WERI-Rb-1 (cell line): ENCODE measurements at places on chromosomes 3 and 15.

GRCh38 chr3:33962396-33962795, 164.0 kb downstream of the PDCD6IP start:
- no peak for DNase-seq

DNA sequence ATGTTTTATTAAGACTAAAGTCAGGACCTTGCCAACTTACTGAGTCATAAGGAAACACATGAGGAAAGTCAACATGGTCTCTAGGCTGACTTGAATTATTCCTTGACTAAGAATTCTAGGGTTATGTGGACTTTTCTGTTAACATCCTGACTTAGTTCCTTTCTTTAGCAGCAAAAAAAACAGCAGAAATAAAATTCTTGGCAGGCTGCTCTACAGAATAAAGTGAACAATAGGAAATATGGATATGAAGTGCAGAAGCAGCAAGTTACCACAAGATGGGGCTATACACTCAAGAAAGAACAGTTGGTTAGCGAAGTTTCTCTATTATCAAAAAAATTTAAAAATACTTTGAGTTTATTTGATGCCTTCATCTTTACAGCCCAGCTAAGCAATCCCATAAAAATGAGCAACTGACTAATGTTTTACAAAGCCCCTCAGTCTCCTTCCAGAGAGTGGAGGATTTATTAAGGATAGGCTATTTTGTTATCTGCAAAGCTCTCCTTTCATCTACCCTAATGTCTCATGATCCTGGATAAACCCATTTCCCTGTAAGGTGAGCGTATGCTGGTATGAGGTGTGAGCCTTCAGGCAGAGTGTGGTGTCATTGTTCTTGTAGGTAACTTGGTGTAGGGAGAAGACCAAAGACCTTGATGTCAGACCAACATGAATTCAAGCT, 23.1 kb upstream of the MCCC1 start:
- no peak for DNase-seq

GRCh38 chr3:25349828-25350724, 78.0 kb upstream of the RARB start:
- DNase-seq = no peak

GRCh38 chr15:35777061-35777460, 231.1 kb upstream of the DPH6 start:
- DNase-seq = no peak

DNA sequence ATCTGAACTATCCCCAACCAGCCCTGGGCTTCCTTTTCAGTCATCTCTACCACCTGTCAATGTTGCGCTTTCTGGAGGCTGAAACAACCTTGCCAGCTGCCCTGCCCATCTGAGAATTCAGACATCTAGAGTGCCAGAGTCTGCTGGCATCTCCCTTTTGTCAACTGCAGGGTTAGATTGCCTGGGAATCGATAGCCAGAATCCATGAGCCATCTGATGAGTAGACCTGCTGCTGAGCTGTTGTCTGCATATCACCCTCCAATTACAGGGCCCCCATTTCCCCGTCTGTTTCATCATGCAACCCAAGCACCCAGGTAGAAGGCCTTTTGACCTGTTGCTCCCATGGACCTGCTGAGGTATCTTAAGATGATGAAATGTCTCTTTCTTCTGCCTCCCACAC, 280.1 kb downstream of the EPHB1 start:
- no peak for DNase-seq

DNA sequence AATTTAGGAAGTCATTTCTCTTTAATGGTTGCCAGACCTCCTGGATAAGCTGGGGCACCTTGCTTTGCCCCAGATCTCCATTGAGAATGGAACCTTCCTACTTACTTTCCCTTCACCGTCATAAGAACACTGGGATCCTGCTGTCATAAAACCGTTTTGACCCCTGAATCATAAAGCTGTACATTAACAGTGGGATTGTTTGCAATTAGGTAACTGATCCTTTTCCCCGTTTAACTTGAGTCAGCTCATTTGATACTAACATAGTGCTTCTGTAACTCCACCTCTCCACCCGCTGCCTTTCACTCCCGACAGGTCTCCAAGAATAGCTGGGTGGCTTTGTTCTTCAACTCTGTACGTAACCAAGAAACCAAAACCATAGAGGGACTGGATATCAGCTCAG, 308.2 kb upstream of the WNT5A start:
- no peak for DNase-seq

GRCh38 chr15:40355976-40356585, 1.9 kb upstream of the DISP2 start:
- DNase-seq = no peak
